ENCODE measurements at places on chromosomes 2 and 18.
A peak's percentile ranks its signal among the peaks of the same experiment; 100 is the strongest.

DNA sequence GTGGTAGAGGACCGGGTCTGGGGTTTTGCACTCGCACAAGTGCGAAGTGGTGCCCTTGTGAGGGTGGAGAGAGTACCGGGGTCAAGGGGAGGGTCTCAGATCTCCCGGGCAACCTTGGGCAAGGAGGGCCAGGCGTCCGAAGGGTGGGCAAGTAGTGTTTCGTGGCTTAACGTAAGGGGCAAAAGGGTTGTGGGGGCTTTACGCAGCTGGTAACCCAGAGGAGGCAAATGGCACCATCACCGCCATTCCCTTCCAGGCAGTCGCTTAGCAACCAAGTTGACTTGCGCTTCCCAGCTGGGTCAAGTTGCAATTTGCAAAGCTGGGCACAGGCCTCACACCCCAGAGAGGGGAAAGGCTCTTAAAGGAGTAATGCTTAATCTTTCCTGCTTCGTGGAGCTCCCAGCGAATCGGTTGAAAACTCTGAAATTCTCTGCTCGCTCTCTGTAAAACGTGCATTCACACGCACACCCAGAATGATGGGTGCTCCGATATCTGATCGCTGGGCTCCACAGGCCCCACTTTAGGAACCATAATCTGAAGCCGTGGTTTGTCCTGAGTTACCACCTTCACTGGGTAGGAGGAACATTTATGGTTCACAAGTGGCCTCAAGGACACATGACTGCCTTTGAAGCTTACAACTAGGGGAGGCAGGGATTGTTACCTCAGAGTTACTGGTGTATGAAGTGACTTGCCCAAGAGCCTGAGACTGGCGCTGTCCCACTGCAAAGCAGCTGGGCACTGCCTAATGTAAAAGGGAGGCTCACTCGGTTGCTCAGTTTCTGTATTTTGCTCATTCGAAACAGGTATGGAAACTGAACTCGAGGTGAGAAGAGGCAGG lies 127.9 kb downstream of the UXS1 start:
- no peak for DNase-seq

DNA sequence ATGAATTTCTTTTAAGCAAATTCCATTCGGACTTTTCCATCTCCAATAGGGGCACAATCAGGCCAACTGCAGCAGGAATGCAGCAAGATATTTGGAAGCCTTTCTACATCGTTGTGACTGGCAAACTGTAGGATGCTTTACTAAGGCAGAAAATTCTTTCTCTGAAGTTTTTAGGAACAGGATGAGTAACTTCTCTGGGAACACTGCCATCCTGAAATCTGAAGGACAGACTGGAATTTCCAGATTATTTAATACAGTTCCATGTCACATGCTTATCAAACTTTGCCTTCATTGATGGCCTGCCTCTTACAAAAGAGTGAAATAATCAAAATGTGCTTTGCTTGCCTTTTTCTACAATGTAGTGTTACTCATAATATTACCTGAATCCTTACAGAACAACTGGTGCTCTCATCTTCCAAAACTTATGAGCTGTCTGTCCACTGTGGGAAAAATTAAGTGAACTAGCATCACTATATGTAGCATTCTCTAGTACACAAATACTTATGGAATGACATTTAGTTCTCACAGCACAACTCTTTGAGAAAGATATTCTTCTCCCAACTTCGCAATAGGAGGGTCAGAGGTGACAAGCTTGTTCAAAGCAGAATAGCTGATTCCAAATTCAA lies 32.0 kb upstream of the MAP2 start:
- no peak for DNase-seq

GRCh38 chr2:231297108-231297908 lies 98.2 kb upstream of the B3GNT7 start:
- peak; percentile 72 for DNase-seq

- no peak for DNase-seq
These were observed 356.3 kb downstream of the PARD3B start for GRCh38 chr2:204901591-204901990.

DNA sequence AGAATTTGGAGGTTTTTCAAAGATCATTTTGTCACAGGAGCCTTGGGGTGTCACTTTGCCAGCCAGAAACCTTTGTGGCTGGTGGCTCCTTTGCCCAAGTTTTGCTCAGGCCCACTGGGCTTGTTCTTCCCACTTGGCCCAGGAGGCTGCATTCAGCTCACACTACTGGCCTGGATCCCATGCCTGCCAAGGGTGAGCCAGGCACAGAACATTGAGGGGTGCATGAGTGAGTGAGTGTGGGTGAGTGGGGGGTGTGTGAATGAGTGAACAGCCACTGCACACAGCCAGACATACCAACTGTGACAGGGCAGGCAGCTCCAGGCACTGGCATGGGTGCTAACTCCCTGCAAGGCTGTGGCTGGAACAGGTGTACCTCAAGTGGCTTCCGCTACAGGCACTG lies 39.6 kb downstream of the FAM171B start:
- no peak for DNase-seq

DNA sequence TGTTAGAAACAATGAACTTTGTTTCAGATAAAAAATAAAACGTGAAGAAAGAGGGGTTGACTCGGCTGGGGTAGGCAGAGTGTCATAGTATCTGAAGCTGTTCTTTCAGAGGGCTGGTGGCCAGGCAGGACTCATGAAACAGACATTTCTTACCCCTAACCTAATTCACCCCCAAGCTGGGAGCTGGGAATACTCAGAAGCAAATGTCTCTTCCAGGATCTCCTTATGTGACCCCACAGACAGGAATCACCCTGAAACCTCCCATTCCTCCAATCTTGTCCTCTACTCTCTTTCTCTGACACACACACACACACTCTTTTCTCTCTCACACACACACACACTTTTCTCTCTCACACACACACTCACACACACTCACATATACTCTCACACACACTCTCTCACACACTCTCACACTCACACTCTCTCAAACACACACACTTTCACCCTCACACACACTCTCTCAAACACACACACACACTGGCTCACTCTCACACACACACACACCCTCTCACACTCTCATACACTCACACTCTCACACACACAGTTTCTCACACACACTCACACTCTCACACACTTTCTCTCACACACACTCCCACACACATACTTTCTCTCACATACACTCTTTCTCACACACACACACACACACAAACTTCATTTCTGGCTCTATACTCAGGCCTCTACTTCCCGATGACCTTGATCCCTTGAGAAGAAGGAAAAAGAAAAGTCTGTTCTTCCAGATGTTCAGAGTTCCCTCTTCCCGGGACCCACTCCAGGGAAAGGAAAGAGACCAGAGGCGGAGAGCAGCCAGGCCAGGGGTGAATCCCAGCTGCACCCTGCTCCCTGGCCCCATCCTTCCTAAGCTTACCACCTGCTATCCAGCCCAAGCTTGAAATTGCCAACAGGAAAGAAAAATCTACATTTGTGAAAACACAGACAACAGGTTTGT lies 167.7 kb downstream of the TXNL1 start:
- DNase-seq, result no peak

DNA sequence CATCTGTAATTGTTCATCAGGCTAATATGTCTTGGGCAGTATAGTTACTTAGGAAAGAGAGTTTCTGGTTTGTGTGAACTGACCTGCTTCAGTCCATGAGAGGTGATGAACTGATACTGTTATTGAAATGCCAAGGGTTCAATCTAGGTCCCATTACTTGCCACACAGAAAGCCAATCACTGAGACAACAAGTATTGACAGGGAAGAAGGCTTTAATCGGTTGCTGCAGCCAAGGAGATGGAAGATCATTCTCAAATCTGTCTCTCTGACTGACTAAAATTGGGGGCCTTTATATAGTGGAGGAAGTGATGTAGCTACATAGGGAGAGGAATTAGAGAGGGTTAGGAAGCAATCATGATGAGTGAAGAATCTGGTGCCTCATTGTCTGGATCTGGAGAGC lies 19.9 kb upstream of the FAM98A start:
- DNase-seq, result no peak

DNA sequence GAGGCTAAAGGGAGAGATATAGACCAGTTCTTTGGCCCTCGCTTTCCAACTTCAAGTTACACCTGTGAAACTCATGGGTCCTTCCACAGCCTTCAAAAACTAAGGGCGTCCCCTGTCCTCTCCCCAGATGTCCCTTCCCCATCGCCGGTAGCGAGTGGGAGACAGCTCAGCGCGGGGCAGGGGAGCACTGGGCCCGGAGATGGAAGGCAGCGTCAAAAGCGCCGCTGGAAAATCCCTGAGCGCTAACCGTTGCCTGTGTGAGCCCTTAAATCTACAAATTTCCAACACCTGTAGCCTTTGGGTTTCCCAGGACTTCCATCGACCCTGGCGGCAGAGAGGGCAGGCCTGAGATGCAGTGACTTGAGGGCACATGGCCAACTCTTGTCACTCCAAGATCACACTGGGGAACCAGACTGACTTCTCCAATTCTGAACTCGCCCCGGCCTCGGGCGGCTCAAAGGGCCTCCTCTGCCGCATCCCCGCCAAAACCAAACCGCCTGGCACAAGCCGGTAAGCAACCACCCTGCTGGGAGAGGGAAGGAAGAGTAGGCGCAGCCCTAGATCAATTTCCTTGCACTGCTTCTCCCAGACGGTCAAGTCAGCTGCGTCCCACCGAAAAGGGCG lies 879 bp upstream of the EPAS1 start:
- DNase-seq, result peak; percentile 81

- DNase-seq, result no peak
These were observed 122.8 kb downstream of the ATP9B start for GRCh38 chr18:79191956-79192355.

- no peak for DNase-seq
These were observed 111.9 kb downstream of the OSR1 start for GRCh38 chr2:19246496-19246895.

DNA sequence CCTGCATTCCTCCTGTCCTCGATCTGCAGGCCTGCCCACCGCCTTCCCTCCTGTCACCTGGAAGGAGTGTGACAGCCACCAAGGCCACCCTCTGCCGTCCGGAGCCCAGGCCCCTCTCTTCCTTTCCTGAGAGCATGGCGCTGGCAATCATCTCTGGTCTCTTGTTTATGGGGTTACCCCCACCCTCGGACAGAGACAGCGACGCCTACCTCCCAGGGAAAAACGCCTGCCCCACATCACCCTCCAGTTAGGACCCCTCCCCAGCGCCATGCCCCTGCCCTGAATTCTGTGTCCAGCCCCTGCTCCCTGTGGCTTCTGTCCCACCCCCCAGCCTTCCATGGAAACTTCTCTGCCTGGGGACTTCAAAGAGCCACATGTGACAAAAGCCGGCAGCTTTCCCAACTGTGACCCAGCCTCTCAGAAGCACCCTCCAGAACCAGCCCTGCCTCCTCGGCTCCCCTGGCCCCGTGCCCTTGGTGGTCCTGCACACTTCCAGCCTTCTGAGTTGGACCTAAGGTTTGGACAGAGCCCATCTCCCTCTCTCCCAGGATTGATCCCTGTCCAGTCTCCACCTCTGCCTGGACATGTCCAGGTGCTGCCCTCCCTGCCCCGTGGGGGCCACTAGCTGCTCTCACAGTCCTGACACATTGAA lies 145.0 kb upstream of the HDAC4 start:
- DNase-seq, result no peak

DNA sequence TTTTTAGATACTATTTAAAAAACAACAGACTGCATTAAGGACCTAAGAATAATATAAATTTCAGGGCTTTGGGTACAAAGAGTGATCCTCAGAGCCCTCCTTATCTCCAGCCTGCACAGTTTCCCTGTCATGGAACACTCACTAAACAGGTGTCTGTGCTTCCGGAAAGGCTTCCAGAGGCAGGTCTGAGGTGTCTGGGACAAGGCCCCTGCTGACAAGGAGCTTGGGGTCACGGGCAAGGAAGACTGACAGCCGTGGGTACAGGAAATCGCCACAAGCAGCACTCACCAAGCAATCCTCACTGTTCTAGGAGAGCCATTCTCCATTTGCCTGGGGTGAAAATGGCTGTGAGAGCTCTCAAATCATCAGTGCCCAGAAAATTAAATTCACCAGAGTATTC lies 220.3 kb upstream of the PXDN start:
- no peak for DNase-seq

Measured in lower lobe of right lung (tissue), 2 donors.